Activated naive CD4-positive, alpha-beta T cell treated with anti-CD3 and anti-CD28 coated beads, Interleukin-2, amount 50 U/mL, for 72 hours (primary cell): ENCODE measurements at places on chromosomes 2 and 18. TPM values are rescaled to one million over a fixed set of nuclear protein-coding genes. Genes with fewer than 3 reads are reported as not detected.

Gene MARCHF4
- not detected for total RNA-seq

Gene EFHD1
- total RNA-seq = 0.29 TPM

Gene ANKRD23
- total RNA-seq = 3.7 TPM

Gene SLC8A1
- total RNA-seq = 0.43 TPM

Gene DNER
- total RNA-seq = not detected

Gene INHA
- total RNA-seq = not detected

Gene HADHB
- 74.1 TPM for total RNA-seq

Gene PHOSPHO2
- 3.4 TPM for total RNA-seq

Gene CNTNAP5
- total RNA-seq = not detected

Gene BOLL
- not detected for total RNA-seq

Gene CACNB4
- total RNA-seq = 1.5 TPM

Gene APOB
- total RNA-seq = not detected
